Upper lobe of right lung (tissue), 1 donor: ENCODE measurements at places on chromosomes 7 and 10. TPM values are rescaled to one million over a fixed set of nuclear protein-coding genes. Genes with fewer than 3 reads are reported as not detected.
A peak's percentile ranks its signal among the peaks of the same experiment; 100 is the strongest.

The LIPK gene
- total RNA-seq, result not detected

The ITPRID1 gene
- not detected for total RNA-seq

The GLUD1 gene
- total RNA-seq, result 120 TPM

The NODAL gene
- not detected for total RNA-seq

The CAMK2B gene
- total RNA-seq, result 0.17 TPM

The TRIM73 gene
- total RNA-seq, result 4.4 TPM

The CNPY1 gene
- total RNA-seq, result not detected

The HTR7 gene
- 0.64 TPM for total RNA-seq

- H3K4me3 ChIP-seq, result no peak overlapping the region
- H3K4me1 ChIP-seq, result no peaks in the 10 kb centered on the region
- DNase-seq, result no peak
- H3K27ac ChIP-seq, result no peak overlapping the region
- no peaks in the 10 kb centered on the region for H3K36me3 ChIP-seq
These were observed 438.1 kb downstream of the SUGCT start for GRCh38 chr7:40572810-40573465.

DNA sequence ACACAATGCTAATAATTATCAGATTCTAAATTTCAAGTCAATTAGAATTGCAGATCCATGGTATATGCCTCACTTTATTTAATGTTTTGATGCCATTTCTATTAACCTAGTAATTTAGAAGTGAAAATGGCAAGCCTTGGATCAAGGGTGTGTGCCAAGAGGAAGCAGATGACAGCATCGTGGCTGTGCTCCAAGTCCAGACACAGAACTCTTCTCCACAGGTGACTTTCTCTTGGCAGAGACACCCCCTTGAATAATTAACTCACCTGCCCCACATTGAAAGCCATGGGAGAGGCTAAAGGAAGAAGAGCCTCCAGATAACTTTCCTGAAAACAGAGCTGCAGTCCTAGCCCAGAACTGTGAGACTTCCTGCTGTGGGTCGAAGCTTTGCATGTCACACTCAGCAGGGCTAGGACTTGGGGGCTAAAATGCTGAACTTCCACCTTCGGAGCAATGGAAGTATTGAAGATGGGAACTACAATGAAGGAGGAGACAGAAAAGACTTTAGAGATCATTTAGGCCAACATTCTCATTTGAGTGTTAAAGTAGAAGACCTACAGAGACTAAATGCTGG, 996 bp upstream of the C10orf90 start:
- H3K4me1 ChIP-seq, result no peaks in the 10 kb centered on the region
- no peak for DNase-seq
- H3K27ac ChIP-seq, result no peak overlapping the region

GRCh38 chr7:70014472-70015177, 416.4 kb downstream of the AUTS2 start:
- no peaks in the 10 kb centered on the region for H3K27me3 ChIP-seq
- no peak overlapping the region for H3K4me3 ChIP-seq
- no peaks in the 10 kb centered on the region for H3K36me3 ChIP-seq
- no peak for DNase-seq
- no peaks in the 10 kb centered on the region for H3K4me1 ChIP-seq

- H3K36me3 ChIP-seq, result no peaks in the 10 kb centered on the region
- DNase-seq, result no peak
- H3K4me1 ChIP-seq, result no peaks in the 10 kb centered on the region
- H3K27ac ChIP-seq, result no peak overlapping the region
- no peaks in the 10 kb centered on the region for H3K27me3 ChIP-seq
These were observed 249.8 kb downstream of the AUTS2 start for GRCh38 chr7:69847921-69848612.

DNA sequence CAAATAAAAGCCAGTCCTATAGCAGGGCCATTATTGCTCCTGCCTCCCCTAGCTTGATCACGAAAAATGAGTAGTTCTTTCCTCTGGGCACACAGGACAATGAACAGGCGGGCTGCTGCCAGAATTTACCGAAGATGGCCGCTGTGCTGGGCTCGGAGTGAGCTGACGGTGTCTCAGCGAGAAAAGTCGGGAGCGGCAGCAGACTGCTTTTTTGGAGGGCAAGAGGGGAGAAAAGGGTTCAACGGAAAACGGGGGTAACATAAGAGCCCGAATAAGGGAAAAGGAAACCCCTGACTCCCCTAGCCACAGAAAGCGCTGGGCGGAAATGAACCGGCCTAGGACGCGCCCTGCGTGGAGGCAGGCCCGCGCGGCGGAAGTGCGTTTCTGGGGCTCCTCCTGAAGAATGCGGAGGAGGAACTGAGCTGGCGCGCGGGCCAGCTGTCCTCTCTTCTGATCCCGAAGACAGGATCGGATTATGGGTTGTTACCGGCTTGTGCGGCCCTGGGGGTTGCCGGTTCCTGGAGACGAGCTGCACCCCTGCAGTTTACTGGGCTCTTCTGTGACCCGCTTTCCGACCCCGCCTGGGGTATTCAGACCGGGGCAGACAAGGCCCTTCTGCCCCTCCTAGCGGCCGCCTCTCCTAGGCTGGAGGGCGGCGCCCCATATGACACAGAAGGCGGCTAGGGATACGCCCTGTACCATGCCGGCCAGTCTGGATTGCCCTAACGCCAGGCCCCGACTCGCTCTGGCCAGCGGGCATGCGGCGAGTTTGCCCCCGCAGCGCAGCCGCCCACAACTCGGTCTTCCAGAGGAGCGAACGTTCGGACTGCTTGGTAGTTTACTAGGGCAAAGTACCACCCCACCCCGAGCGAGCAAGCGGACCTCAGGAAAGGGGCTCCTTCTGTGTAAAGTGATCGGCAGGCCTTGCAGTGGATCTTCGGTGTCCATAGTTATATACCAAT, 30.1 kb upstream of the KMT2E start:
- peak overlapping the region; percentile 63 for H3K4me3 ChIP-seq
- H3K36me3 ChIP-seq, result no peaks in the 10 kb centered on the region
- H3K27me3 ChIP-seq, result no peaks in the 10 kb centered on the region
- H3K4me1 ChIP-seq, result peaks cover 67% of the 10 kb centered on the region
- H3K27ac ChIP-seq, result peak overlapping the region; percentile 99

GRCh38 chr7:45092100-45092930, 3.5 kb upstream of the NACAD start:
- no peak overlapping the region for H3K27ac ChIP-seq
- no peaks in the 10 kb centered on the region for H3K4me1 ChIP-seq
- no peak overlapping the region for H3K4me3 ChIP-seq
- DNase-seq, result no peak
- no peaks in the 10 kb centered on the region for H3K27me3 ChIP-seq

GRCh38 chr7:151742713-151743480, 134.0 kb downstream of the PRKAG2 start:
- no peak overlapping the region for H3K27ac ChIP-seq
- DNase-seq, result no peak
- H3K27me3 ChIP-seq, result no peaks in the 10 kb centered on the region
- H3K4me3 ChIP-seq, result no peak overlapping the region
- no peaks in the 10 kb centered on the region for H3K36me3 ChIP-seq
- H3K4me1 ChIP-seq, result peaks cover 36% of the 10 kb centered on the region

GRCh38 chr10:7601023-7601656, 65.6 kb downstream of the ITIH5 start:
- H3K4me3 ChIP-seq, result no peak overlapping the region
- no peak overlapping the region for H3K27ac ChIP-seq
- H3K27me3 ChIP-seq, result no peaks in the 10 kb centered on the region

- H3K4me3 ChIP-seq, result no peak overlapping the region
- H3K27me3 ChIP-seq, result no peaks in the 10 kb centered on the region
- no peak for DNase-seq
- no peak overlapping the region for H3K27ac ChIP-seq
- no peaks in the 10 kb centered on the region for H3K36me3 ChIP-seq
These were observed 270.5 kb downstream of the POU6F2 start for GRCh38 chr7:39248041-39248691.

- H3K36me3 ChIP-seq, result no peaks in the 10 kb centered on the region
- H3K27me3 ChIP-seq, result peaks cover 5% of the 10 kb centered on the region
- no peak overlapping the region for H3K27ac ChIP-seq
These were observed 22.8 kb upstream of the GOLGA7B start for GRCh38 chr10:97826892-97827291.

DNA sequence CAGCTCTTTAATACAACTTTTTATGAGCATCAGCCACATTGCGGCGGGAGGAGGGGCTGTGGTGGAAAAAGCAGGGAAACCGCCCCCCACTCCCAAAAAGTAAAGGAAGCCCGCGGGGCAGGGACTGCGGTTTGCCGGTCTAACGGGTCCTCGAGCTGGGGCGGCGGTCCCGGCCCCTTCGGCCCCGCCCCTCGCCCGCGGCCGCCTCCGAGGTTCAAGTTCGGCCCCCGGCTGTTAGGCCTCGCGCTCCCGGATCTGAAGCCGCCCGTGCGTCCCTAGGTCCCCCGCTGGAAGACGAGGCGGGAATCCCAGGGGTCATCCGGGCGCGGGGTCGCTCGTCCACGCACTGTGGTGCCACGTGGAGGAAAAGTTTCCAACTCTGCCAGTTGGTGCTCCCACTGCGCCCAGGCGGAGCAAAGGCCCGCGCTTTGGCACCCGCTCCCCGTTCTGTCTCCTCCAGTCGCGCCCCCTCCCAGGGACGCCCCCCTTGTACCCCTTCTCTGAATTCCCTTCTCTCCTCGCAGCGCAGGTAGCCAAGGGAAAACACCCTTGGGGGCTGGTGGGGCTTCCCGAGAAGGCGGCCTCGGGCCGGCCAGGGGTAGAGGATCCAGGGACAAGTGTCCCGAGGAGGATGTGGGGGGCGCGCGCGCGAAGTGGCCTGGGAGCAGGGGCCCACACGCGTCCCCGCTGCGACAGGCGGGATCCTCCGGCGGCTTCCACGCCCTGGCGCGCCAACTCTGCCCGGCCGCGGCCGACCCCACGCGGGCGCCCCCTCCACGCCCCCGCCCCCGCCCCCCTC, 798 bp upstream of the AUTS2 start:
- no peaks in the 10 kb centered on the region for H3K27me3 ChIP-seq
- H3K27ac ChIP-seq, result peak overlapping the region; percentile 78
- no peaks in the 10 kb centered on the region for H3K36me3 ChIP-seq
- peaks cover 6% of the 10 kb centered on the region for H3K4me1 ChIP-seq

DNA sequence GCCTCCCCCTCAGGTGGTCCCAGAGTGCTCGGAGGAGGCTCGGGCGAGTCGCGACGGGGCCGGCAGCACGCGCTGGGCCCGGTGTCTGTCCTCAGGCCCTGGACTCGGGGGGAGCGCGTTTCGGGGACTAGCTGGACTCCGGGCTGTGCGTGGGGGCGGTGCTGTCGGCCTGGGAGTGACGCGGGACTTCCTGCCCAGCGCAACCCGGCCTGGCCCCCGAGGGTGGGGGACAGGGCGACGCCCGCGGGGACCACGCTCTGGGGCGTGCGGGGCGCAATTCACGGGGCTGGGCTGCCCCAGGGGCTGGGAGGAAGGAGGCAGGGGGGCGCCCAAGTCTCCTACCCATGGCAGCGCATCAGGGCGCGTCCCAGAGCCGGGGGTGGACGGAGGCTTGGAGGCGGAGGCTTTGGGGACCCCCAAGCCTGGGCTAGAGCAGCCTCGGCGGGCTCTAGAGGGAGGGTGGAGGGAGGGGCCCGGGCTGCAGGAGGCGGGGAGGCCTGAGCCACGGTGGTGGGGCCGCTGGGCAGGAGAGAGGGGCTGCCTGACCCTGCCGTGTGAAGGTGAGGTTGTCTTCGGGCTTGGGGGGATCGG, 2.3 kb upstream of the VENTX start:
- peaks cover 75% of the 10 kb centered on the region for H3K27me3 ChIP-seq
- H3K4me1 ChIP-seq, result peaks cover 13% of the 10 kb centered on the region
- H3K36me3 ChIP-seq, result no peaks in the 10 kb centered on the region
- H3K27ac ChIP-seq, result no peak overlapping the region
- DNase-seq, result peak; percentile 78

DNA sequence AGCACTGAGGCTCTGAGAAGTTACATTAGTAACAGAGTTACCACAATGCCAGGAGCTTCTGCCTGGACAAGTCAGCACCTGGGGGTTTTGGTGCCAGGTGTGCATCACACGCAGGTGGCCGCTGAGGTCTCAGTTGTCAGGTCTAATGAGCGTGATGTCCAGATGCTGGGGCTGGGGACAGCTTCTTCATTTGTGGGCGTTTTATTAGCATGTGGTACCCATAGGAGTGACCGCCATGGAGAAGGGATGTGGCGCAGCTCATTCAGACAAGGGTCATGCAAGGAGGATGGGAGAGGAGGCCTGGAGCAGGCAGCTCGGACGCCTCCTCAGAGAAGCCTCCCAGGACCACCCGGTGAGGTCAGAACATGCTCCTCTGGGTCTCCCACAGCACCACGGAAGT, 27.8 kb downstream of the FAM241B start:
- H3K27ac ChIP-seq, result no peak overlapping the region
- H3K4me3 ChIP-seq, result no peak overlapping the region
- no peaks in the 10 kb centered on the region for H3K4me1 ChIP-seq
- DNase-seq, result no peak
- no peaks in the 10 kb centered on the region for H3K27me3 ChIP-seq
- H3K36me3 ChIP-seq, result no peaks in the 10 kb centered on the region

DNA sequence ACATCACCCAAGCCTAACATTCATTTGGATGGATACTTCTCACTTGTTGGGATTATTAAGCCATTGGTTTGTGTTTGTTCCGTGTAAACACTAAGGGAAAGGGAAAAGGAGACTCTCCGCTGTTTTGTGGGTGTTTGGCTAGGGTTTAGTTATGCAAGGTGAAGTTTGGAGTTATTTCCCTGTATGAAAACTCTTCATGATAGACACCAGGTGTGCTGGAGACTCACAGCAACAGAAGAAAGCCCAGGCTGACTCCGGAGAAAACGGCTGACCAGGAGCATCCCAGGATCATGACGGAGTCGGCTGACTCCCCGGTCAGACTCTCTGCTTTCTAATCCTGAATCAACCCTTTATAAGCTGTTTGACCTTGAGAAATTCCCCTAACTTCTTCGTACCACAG, 94.1 kb upstream of the KLF6 start:
- peak overlapping the region; percentile 48 for H3K27ac ChIP-seq
- H3K4me3 ChIP-seq, result no peak overlapping the region
- peaks cover 14% of the 10 kb centered on the region for H3K4me1 ChIP-seq
- H3K27me3 ChIP-seq, result no peaks in the 10 kb centered on the region
- H3K36me3 ChIP-seq, result no peaks in the 10 kb centered on the region

DNA sequence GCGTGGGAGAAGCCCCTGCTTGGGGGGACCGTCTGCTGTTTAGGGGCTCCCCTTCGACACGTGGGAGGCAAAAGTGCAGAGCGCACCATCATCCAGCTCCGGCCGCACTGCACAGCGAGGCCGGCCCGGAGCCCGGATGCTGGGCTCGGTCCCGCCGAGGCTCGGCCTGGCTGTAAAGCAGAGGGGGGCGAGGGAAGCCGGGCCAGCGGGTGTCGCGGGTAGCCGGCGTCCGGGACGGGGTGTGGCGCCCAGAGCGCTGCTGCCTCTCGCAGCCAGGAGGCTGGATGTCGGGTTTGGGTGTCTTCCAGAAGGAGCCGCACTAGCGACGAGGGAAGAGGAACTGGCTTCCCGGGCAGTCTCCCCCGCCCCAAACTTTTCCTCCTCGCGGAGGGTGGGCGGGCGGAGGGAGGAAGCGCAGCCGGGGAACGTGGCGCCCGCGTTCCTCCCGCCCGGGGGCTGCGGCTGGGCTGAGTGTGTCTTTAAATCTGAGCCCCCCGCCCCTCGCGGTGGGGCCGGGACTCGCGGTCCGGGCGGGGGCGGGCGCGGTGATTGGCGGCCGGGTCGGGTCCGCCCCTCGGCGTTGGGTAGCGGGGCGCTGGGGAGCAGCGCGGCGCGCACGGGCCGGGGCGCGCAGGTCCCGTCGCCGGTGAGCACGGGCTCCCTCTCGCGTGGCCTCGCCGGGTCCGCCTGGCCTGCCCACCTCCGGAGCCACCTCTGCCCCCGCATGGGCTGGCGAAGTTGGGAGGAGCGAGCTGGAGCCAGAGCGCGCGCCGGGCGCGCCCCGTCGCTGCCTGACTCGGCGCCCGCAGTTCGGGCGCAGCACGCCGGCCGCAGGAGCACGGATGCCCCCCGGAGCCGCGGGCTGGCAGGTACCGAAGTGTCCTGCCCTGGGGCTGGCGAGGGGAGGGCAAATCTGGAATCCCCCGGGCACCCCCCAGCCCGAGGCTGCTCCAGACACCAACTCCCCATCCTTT, at the start of gene PALD1:
TSS of gene PALD1 (plus strand) at position 577 of the 974 bp plus-strand sequence. CDS start 47,185 bp downstream, outside the sequence.
- peak within 1 kb of the TSS; percentile 44 for H3K27ac ChIP-seq
- no peaks in the 10 kb centered on the region for H3K36me3 ChIP-seq
- H3K27me3 ChIP-seq, result no peaks in the 10 kb centered on the region
- DNase-seq, result peak; percentile 82
- peak within 1 kb of the TSS; percentile 56 for H3K4me3 ChIP-seq
